Activated CD8-positive, alpha-beta memory T cell treated with anti-CD3 and anti-CD28 coated beads for 24 hours (primary cell): ENCODE measurements at places on chromosomes 5 and 9.

DNA sequence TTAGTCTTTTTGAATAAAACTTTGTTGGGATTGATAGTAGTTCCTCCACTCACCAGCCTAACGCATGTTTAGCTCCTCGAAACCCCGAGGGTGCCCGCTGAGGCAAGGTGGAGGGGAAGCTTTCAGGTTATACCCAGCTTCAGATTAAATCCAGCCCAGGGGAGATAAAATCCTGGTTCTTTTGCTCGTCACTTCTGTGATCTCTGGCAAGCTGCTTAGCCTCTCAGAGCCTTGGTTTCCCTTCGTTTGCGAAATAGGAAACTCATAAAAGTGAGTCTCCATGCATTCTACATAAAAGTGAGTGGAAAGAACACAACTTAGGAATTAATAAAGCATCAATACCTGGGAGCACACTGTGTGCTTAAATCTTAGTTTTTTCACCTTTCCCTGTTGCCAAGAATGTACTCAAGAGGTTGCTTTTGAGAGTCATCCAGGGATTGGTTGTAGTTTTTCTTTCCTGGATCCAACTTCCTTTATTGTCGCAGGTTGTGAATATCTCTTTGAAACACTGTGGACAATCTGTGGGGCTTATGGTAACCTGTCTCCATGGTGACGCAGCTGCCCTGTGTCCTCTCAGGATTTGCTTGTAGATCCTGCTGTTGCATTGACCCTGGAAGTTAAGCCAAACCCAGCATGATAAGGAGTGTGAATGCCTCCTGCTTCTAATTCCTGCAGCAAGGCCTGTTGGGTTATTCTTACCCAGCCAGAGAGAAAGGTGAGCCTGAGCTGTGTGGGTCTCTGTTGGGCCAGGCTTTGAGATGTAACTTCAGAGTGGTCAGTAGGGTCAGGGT lies 2.0 kb downstream of the GALNT12 start:
- no peak for DNase-seq

GRCh38 chr5:1521671-1522600 lies 1.8 kb downstream of the LPCAT1 start:
- peak; percentile 55 for DNase-seq

DNA sequence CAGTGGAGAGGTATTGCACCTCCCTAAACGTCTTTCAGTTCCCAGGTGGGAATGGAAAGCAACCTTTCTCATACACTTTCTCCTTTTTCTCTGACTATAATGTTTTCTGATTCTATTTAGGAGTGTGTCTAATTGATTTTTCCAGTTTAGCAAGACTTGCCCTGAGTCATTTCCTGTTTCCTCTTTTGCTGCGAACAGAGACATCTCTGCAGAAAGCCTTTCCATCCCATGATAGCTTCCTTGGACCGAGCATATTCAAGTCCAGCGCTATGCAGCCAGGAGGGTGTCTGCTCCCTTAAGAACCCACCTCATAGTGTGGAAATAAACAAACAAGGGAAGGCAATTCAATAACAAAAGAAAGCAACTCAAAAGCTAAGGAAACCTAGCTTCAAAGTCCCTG lies 60.0 kb upstream of the CDH6 start:
- no peak for DNase-seq

DNA sequence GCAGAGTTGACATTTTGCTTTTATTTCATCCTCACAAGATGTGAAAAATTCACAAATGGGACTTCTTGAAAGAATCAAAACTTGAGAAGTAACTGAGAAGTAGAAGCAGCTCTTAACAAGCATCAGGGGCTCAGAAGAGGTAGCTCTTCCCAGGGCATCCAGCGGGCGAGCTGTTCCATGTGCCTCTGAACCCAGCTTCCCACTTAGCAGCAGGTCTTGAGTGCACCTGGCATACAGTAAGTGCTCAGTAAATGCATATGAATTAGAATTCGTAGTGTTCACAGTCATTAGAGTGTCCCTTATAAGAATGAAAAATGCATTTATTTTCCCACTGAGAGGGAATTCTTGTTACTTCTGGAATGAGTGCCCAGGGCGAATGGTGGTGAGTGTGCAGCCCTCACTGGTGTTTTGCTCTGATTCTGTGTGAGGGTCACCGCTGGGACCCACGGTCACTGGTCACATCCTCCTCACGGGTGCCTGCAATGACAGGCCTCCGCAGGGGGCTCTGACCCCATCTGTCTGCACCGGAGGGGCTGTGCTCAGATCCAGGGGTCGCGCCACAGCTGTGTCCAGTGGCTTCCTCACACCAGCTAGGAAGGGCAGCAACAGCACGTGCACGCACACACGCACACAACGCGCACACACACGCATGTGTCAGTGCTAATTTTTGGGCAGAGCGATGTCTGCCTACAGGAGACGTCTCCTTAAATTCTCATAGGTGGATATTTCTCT lies 26.9 kb downstream of the EXOC3 start:
- no peak for DNase-seq

GRCh38 chr5:71456362-71456743 lies 902 bp downstream of the BDP1 start:
- DNase-seq, result no peak

DNA sequence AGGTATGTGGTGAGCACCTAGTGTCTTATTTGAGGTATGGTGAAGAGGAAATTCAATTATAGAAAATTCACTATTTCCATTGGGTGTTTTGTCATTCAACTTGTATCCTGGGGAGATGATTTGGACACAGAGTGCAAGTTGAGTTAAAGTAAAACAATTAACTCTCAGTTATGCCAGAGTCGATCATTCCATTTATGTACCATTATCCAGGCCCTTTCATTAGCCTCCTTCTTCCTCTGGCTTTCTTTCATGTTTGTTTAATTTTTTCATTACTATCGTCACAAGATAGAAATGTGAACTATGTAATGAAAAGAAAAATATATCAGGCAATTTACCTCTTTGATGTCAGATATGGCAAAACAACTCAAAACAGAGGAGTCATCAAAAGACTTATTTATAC lies 1347.2 kb upstream of the NUDT12 start:
- no peak for DNase-seq

DNA sequence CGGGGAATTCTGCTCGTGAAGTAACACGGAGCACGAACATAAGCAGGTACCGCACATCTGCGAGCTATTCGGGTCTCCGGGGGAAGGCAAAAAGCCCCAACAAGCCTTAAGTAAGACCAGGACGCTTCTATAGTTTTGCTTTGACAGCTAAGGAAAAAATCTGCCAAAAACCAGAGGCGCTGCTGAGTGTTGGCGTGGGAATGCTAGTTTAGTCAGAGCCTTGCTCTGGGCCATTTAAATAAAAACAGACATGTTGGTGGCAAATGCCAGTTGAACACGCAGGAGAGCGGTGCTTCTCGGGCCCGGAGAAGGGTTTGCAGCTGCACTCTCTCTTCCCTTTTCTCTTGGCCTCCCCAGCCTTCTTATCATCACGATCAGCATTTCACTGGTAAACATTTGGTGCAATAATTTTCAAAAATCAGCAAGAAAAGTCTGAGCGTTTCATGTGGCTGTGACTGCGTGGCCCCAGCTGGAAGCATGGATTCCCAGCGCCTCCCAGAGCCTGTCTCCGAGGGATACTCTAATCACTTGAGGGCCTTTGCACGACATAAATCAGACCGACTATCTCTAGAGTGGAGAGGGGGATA lies 6.4 kb upstream of the NOTCH1 start:
- DNase-seq, result no peak

DNA sequence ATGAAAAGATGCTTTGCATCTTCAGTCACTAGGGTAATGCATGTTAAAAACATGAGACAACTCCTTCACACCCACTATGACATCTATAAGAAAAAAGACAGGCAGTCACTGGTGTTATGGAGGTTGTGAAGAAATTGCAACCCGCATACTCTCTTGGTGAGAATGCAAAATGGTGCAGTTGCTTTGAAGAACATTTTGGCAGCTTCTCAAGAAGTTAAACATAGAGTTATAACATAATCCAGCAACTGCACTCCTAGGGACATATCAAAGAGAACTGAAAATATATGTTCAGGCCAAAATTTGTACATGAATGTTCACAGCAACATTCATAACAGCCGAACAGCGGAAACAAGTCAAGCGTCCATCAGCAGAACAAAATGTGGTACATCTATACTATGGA lies 46.3 kb upstream of the TBC1D9B start:
- no peak for DNase-seq

GRCh38 chr5:95628933-95629332 lies 9.0 kb downstream of the GPR150 start:
- DNase-seq, result no peak
